ENCODE measurements at places on chromosomes 1 and 21.

DNA sequence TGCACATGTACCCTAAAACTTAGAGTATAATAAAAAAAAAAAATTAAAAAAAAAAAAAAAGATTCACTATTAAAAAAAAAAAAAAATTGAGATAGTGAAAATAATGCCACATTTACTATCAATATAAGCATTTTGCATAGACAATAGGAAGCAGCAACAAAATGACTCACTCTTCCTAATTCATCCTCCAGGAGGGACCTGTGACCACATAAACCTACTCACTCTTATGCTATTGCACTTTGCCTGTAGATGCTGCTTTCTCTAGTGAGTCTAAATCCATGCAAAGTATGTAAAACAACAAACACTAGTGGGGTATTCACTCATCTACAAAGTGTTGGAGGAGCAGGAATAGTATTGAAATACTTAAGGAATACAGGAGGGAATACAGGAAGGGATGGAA, 2.9 kb downstream of the OR10J5 start:
- no peak for DNase-seq

DNA sequence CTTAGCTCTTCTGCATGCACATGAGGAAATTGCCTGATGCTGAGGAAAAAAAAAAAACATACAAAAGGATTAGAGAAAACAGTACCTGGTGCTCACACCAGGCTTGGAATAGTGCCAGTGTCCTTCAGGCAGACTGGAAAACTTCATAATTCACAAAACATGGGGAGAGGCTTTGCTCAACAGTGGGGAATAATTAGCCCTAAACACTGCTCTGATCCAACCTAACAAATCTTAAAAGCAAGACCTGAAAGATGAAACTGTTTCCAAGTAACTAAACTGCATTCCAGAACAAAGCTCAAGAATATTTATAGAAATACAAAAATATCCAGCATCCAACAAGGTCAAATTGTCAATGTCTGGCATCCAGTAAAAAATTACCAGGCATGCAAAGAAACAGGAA, 124.8 kb downstream of the AK5 start:
- no peak for DNase-seq

DNA sequence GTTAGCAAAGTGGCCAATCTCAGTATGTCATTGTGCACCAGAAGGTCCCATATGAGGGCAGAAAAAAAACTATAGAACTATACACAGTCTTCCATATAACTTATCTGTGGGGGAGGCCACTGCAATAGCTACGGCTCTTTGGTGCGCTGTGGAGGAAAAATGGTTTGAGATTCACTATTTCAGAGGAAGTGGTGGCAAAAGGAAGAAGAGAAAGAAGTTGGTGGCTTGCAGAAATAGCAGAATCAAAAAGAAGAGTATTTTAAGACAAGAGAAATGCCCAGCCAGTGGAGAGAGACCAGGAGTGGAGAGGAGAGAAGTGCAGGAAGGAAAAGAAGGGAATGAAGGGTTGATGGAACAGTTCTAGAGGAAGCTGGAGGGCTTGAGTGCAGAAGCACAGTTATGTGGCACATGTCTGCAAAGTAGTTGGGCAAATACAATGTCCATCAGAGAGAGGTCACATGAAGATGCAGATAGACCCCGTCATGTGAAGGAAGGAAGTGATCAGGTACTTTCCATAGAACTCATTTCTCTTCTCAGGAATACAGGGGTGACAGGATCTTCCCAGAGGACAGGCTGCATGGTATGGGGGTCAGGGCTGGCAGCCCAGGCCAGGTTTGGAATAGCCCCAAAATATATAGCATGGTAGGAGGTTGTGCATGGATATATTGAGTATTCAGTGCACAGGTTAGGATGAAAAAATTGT, 64.6 kb downstream of the RUNX1 start:
- DNase-seq: no peak

GRCh38 chr1:230215031-230215430, 148.0 kb downstream of the GALNT2 start:
- DNase-seq: peak; percentile 13

DNA sequence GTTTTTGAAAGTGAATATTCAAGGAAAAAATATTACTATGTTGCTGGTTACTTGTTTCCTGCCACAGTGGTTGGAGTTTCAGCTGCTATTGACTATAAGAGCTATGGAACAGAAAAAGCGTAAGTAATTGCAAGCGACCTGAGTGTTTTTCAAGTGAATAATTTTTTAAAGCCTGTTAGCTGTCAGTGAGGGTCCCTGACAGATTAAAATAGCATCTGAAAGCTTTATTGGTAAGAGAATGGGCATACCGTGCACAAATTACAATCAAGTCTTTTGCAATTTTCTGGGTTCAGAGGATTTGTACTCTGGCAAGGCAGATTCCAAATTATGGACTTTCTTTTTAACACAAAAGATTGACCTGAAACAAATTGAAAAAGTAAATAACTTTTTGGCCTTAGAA, 169.7 kb downstream of the ADGRL2 start:
- DNase-seq: no peak

GRCh38 chr1:165169028-165169427, 187.5 kb downstream of the LMX1A start:
- no peak for DNase-seq

GRCh38 chr1:180252638-180253536, 22.8 kb downstream of the LHX4 start:
- DNase-seq: peak; percentile 66

GRCh38 chr1:223358826-223359225, 5.2 kb downstream of the SUSD4 start:
- DNase-seq: no peak

DNA sequence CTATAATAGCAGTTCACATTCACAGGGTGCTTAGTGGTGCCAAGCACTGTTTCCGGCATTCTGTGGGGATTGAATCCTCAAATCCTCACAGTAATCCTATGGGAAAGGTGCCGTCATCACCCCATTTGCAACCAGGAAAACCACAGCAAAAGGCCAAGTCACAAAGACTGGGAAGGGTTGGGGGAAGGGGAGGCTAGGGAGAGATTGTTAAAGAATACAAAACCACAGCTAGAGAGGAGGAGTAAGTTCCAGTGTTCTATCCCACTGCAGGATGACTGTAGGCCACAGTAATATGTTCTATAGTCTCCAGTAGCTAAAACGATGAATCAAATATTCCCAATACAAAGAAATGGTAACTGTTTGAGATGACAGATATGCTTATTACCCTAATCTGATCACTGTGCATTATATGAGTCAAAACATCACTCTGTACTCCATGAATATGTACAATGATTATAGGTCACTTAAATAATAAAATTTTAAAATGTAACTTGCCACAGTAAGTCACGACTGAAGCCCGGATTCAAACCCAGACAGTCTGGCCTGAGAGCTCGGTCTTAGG, 256.8 kb downstream of the TOMM20 start:
- DNase-seq: no peak

DNA sequence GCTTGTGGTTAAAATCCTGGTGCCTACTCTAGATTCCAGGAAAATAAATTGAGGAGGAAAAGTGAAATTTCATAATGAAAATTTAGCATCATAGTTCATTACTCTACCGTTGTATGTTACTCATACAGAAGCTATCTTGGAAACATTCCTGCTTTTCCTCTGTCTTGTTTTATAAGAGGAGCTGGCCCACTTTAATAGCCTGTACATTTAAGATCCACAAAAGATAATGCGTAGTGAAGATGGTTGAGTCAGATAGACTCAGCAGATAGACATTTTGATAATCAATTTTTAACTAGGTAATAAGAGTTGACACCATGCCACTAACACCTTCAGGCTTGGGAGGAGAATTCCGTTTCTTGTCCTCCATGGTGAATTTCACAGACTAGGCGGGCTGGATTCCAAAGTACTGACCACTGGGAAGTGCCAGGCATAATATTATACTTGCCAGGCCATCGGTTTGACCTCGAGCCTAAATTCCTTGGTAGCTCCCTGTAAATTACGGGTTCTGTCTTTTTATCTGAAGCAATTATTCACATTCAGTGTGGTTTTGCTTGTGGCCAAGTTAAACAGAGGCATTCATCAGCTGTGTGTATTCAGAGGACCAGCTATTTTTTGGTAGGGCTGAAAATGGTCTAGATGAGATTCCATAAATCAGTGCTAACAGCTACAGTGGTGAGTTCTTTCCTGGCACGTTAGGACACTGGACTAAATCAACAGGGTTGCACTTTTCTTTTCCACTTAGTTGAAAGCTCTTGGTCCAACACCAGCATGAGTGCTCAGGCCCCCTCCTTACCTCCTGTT, 111.9 kb upstream of the KAZN start:
- DNase-seq: peak; percentile 84

GRCh38 chr1:1926346-1926811, 7.3 kb upstream of the TMEM52 start:
- DNase-seq: no peak

- no peak for DNase-seq
These were observed 161.9 kb upstream of the KCTD3 start for GRCh38 chr1:215405211-215405610.

- no peak for DNase-seq
These were observed 7.6 kb upstream of the FLG2 start for GRCh38 chr1:152367436-152367835.

DNA sequence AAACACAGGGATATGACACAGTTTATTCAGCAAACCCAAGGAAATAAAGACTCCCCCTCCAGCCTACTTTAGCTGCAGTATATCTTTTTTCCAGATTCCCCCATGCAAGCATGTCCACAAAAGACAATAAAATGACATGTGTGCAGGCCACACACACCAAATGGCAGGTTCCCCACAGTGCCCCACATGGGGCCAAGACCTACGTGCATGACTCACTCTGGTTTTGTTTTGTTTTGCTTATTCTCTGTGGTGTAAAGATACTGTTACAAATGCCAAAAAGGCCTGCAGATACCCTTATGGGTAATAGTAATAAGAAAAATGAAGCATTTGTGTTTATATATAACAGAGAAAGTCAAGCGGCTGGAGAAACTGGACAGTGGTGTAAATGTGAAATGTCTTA, 71.6 kb downstream of the RD3 start:
- DNase-seq: peak; percentile 6

GRCh38 chr1:25796811-25797458, 3.1 kb upstream of the SELENON start:
- DNase-seq: peak; percentile 85

GRCh38 chr1:30023339-30024022, 699.9 kb downstream of the MATN1 start:
- no peak for DNase-seq

DNA sequence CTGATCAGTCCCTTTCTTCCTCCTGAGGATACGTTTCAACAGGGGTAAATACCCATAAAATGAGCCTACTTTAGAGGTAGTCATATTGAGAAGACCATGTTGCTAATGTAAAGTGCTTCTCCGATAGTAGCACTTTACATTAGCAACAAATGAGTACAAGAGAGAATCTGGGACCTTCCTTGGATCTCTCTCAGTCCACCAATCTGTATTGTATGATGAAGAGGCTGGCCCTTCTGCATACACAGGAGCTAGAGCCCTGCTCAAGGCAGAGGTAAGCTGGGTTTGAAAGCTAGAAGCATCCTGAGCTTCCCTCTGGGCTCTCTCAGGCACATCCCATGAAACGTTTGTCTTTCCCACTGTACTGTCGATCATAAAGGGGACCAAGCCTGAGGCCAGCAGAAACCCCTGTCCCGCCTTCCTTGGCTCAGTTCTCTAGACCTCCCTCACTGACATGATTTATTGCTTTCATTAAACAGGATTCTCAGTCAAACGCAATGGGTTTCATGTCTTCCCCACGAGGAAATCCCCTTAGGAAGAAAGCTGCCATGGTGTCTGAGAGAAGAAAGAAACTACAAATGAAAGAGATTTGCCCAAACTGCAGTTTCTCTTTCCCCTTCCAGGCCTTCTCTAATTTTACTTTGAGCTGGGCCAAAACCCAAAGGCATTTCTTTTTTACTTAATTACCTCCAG, 62.8 kb upstream of the BCAR3 start:
- no peak for DNase-seq

GRCh38 chr1:100328133-100328532, 24.2 kb upstream of the CDC14A start:
- DNase-seq: no peak

- no peak for DNase-seq
These were observed 81.4 kb upstream of the WLS start for GRCh38 chr1:68313735-68314134.

- DNase-seq: peak; percentile 64
These were observed 95.7 kb downstream of the RHOU start for GRCh38 chr1:228830954-228831481.

All from AG08395 (cell line).